ENCODE measurements at places on chromosomes 6 and 20.

DNA sequence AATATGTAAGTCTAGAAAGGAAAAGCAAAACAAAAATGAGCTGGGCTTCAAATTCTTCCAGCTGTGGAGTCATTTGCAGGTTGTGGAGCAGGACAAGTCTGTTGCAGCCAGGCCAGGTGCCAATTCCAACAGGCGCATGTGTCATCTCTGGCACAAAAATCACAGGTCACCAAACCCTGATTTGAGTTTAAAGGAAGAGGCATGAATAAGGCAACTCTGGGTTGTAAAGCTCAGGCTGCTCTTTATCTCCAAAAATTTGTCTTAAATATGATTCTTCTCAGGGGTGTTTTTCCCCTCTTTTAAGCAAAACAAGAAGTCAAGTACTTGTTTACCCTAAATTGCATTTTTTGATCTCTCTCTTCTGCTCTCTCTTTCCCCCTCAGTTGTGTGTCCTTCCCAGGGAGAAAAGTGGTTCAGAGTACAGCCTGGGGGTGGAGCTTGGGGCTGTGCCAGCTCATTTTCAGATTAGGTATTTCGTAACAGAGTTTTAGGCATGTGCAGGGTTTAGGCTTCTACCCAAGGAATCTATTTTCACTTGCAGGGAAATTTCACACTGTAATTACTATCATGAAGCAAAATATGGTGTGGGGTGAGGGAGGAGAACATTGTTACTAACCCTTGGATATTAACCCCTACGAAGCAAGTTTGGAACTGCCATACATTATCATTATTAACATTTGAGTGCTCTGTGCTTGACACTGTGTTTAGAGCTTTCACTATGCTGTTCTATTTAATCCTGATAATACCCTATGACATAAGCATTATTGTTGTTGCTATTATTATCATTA is 8.3 kb upstream of the NCOA3 start:
- DNase-seq: peak; percentile 23

DNA sequence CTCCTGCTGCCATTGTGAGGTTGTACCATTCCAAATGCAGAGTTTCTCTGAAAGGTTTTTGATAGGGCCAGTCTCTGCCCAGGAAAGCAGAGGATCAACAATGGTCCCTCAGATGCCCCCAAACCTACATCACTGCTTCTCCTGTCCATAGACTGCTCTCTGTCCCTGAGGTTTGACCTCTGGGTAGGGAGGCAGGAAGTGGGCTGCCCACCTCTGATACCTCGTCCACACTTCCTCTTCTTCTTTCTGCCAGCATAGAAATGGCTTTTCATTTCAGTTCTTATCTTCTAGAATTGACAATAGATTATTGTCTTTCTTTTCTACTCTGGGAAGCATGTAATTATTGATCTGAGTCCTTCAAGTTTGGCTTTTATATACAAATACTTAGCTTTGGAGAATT is 170.6 kb downstream of the TRMT11 start:
- DNase-seq: no peak

DNA sequence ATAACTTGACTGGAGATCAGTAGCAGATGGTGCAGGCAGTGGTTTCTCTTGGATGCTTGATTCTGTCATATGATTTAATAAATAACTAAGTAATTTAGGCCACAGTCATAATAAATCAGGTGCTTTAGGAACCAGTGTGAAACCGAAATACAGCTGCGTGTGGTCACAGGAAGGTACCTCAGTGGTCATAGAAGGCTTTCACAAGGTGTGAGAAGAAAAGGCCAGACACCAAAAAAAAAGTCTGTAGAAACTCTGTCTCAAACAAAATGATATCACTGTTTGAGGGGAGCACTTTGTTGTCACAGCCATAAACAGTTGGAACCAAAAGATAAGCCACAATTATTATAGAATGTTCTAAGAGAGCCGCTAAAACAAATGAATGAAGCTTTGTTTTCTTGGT is 56.5 kb downstream of the ARMC2 start:
- no peak for DNase-seq

- DNase-seq: no peak
Observed at GRCh38 chr6:151118461-151119123, 121.2 kb upstream of the AKAP12 start.

- no peak for DNase-seq
Observed at GRCh38 chr6:3750317-3751076, 1.0 kb downstream of the PXDC1 start.
